ENCODE measurements at places on chromosomes 3 and 15.

GRCh38 chr15:90035840-90036230 is 34.7 kb downstream of the ZNF710 start:
- no peak for DNase-seq

- no peak for DNase-seq
Observed at GRCh38 chr3:6994081-6994668, 133.3 kb downstream of the GRM7 start.

GRCh38 chr3:126552688-126553283 is 5.9 kb downstream of the C3orf22 start:
- DNase-seq = no peak

DNA sequence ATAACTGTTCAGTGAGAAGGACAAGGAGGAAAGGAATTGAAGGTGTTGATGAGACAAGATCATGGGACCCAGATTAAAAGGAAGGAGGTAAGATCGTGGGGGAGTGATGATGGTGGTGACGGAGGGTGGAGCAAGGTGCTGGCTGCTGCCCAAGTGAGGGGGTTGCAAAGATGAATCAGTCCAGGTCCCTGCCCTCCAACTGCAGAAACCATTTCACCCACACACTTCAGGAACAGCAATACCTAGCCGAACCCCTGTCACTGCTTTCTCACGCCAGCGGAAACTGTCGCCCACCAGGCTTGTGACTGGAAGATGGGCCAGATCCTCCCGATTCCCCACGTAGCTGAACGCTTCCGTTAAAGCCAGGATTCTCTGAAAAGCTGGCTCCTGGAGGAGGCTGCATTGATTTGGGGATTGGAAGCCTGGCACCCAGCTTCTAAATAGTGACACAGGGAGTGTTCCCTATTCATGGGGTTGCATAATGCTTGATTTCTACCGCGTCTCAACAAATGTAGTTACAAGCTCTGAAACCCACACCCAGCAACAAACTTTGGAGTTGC is 3.2 kb upstream of the LSG1 start:
- no peak for DNase-seq

DNA sequence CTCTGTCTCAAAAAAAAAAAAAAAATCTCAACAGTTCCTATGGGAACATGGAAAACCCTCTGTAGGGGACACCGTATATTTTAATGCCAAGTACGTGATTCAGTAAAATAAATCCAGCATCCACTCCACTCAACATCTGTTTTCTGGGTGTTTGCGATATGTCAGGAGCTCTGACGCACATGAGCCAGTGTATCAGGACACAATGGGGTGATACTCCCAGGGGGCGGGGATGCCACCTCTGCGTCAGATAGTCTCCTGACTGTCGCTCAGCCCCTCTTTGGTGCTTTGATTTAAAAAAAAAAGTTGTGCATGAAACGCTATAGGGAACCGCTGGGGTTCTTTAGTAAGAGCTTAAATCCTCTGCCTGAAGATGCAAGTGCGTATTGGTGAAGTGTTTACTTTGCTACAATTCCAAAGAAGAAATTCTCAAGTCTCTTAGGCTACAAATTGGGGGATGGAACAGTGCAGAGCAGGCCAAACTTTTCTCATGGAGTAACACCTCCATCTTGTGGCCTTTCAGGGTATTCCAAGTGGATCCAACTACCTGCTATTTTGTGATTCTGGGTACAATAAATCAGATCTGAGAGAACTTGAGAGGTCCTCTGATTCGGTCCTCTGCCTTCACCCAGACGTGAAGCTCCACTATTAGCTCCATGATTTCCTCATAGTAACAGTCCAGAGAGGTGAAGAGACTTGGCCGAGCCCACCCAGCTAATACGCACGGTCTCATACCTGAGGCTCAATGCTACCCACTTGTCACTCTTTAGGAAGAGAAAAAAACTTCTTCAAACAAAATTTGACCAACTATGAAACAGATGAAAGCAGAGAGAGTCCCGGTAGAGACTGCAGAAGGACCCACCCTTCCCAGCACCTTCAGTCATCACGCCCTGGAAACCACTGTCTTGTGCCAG is 9.3 kb upstream of the NR2E3 start:
- DNase-seq = no peak

GRCh38 chr3:129548104-129548965 is 5.4 kb downstream of the H1-8 start:
- no peak for DNase-seq

- no peak for DNase-seq
Observed at GRCh38 chr15:63044645-63045464, 2.3 kb downstream of the TPM1 start.

DNA sequence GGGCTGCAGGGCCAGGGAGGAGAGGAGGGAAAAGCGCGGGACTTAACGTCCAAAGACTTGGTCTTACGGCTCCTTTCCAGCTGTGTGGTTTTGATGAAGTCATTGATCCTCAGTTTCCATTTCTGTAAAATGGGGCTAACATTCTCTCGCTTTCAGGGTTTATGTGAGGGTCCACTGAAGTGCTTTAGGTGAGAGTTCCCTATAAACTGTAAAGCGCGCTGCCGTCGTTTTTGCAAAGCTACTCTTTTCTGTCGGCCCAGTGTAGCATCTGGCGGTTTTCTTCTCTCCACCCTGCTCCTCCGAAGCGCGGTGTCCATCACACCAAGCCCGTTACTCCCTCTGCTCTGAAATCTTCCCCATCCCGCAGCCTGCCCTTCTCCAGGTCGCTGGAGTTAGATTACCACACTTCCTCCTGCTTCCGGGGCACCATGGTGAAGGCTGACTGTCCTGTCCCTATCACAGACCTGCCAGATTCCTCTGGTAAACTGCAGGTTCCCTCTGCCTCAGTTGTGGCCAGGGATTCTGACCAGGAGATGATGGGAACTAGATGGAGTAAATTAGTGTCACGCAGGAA is 702 bp upstream of the DNAJC17 start:
- no peak for DNase-seq

- no peak for DNase-seq
Observed at GRCh38 chr3:114687151-114687550, 393.3 kb downstream of the TIGIT start.

DNA sequence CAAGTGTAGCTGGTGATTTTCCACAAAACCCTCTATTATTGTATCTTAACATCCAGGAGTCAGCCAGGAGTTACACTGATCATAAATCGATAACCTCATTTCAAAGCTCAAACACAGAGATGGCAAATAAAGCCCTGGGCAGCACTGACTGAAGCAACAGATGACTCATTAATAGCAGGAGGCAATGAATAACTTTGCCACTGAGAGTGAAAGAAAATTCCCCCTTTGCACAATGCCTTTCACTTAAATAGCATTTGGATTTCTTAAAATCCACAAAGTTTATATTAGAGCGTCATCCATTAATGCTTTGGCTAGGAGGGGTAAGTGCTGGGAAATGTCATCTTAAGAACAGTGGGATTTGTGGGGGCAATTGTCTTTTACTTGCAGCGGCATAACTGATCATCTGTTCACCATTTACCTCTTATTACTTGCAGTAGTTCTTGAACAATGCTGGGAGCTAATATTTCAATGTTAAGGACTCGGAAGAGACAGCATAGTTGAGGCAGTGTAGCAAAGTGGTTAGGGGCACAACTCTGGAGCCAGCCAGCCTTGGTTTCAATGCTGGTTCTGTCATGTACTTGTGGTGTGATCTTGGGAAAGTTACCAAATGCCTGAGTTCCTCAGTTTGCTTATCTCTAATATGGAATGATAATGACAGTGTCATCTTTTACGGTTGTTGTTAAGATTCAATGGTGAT is 630.4 kb upstream of the TBL1XR1 start:
- DNase-seq = peak; percentile 73

- DNase-seq = no peak
Observed at GRCh38 chr3:53223025-53223424, 32.8 kb downstream of the TKT start.

GRCh38 chr15:48557335-48557734 is 88.2 kb downstream of the FBN1 start:
- DNase-seq = no peak

DNA sequence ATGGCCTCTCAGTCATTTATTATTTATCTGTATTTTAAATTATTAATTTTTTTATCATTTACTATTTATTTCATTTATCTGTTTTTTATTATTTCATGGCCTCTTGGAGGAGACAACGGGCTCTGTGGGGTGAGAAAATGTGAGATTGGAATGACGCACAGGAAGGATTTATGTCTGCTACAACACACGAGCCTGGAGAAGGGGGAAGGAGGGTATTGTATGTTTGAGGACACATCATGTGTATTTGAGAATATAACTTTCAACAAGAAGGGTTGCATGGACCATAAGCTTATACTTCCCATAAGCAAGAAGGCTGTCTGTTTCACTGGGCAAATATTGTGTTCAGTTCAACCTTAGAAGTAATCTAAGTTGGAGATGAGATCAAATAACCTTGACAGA is 31.7 kb downstream of the LSM3 start:
- no peak for DNase-seq

- DNase-seq = no peak
Observed at GRCh38 chr3:43199645-43200306, 86.6 kb upstream of the SNRK start.

- DNase-seq = no peak
Observed at GRCh38 chr3:156631323-156631722, 43.1 kb upstream of the TIPARP start.

GRCh38 chr3:12303993-12304392 is 15.1 kb downstream of the PPARG start:
- no peak for DNase-seq

DNA sequence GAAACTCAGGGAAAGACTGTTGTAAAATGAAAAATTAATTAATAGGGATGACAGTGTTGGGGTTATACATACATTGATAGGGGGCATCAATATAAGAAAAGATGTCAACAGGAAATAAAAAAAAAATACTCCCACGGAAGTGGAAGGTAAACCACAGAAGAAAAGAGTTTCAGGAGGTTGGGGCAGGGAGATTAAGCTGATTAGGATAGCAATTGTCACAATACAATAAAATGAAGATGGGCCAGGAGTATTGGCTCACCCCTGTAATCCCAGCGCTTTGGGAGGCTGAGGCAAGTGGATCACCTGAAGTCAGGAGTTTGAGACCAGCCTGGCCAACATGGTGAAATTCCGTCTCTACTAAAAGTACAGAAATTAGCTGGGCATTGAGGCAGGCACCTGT is 536.1 kb downstream of the AGBL1 start:
- DNase-seq = no peak

DNA sequence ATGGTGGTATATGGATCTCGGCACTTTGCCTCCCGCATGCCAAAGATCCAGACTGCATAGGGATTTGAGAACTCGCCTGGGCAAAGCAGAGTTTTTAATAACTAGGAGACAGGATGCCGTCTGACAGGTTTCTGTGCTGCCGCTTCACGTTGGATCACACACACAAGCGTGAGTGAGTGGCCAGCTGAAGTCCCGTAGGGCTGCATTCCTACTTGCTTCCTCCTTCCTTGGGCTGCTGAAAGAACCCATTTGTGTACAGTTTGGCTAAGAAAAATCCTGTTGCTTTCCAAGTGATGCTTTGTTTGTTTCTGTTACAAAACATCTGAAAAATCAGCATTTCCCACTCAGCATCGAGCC is 604.3 kb upstream of the CFAP20DC start:
- no peak for DNase-seq

- peak; percentile 61 for DNase-seq
Observed at GRCh38 chr15:44215594-44215993, 20.5 kb upstream of the FRMD5 start.

- no peak for DNase-seq
Observed at GRCh38 chr3:57164657-57165573, at the start of gene IL17RD. Gene IL17RD (minus strand): TSS chr3:57165353. CDS start chr3:57165286, 67 bp downstream.

GRCh38 chr3:67296039-67296892 is 298.2 kb downstream of the KBTBD8 start:
- peak; percentile 63 for DNase-seq

DNA sequence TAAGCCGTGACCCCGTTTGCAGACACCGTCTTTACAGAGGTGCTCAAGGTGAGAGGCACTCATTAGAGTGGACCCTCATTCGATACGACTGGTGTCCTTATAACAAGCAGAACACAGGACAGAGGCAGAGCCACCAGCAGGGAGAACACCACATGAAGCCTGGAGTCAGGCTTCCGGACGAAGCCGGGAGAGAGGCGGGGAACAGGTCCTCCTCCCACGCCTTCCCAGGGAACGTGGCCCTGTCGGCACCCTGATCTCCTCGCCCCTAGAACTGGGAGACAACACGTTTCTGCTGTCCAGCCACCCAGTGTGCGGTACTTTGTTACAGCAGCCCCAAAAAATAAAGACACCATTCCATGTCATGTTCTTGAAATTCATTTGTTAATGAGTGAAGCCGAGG is 33.6 kb downstream of the ZDHHC19 start:
- no peak for DNase-seq

DNA sequence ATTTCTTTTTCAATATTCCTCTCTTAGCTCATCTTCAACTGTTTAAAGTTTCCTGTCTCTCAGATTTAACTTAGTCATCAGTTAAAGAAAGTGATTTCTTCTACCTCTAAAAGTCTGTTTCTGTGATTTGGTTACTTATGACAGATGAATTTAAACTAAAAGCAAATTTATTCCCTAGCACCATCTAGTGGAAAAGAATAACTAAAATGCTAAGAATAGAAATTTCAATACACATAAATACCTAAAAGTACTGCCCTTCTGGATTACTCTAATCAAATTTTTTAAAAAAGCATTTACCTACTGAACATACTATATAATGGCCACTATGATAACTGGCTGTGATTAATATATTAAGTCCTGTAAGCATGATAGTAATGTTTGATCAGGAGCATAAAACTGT is 14.0 kb upstream of the ZCWPW2 start:
- no peak for DNase-seq

- DNase-seq = peak; percentile 81
Observed at GRCh38 chr3:187986514-187986934, 167.4 kb upstream of the LPP start.

DNA sequence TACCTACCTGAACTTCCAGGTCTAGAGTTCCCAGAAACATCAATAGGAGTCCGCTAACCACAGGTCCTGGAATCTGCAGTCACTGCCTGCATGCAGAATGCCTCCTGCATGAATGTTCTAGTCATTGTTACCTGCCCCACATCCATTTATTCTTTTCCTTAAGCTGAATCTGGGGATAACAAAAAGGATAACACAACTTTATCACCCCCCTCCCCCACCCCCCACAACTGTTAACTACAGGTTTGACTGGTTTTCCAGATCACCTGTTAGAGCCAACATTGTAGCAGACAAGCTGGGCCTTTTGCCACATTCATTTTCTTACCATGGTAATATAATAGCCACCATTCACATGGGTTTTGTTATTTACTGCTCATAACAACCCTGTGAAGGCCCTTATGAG is 4.6 kb upstream of the CTSH start:
- no peak for DNase-seq

DNA sequence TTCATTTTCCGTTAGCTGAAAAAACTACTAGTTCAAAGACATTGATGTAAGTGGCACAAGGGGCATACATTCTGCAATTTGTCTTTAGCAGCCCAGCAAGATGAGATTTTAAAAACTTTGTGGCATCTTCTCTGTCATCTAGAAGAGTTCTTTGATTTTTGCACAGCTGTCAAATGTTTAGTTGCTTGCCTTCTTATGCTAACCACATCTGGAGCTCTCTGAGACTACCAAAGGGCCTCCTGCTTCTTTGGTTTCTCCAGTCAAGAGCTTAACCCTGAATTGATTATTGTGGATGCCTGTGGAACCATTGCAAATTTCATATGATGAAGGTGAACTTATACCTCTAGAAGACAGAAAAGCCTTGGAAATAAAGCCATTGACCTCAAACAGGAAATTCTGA is 468.7 kb upstream of the RGMA start:
- DNase-seq = no peak

- no peak for DNase-seq
Observed at GRCh38 chr15:42549741-42550392, 1.2 kb downstream of the HAUS2 start.

- DNase-seq = no peak
Observed at GRCh38 chr3:151813799-151814198, at the start of gene AADAC. Gene AADAC (plus strand): TSS chr3:151814116. CDS start chr3:151814163, 47 bp downstream.

Measured in kidney epithelial cell (primary cell).